Sigmoid colon (tissue), 7 donors: ENCODE measurements at places on chromosomes 6 and 20. TPM values are rescaled to one million over a fixed set of nuclear protein-coding genes. Genes with fewer than 3 reads are reported as not detected.

The PCK1 gene
- total RNA-seq: 0.55 TPM

The CGA gene
- not detected for total RNA-seq

The TMC2 gene
- total RNA-seq: 0.28 TPM

The RNGTT gene
- 13.0 TPM for total RNA-seq

The METTL24 gene
- 38.8 TPM for total RNA-seq

The B3GALT4 gene
- total RNA-seq: 7.2 TPM

The EDN3 gene
- 1.8 TPM for total RNA-seq

The SRMS gene
- not detected for total RNA-seq

The BACH2 gene
- 1.1 TPM for total RNA-seq

The THEMIS gene
- not detected for total RNA-seq

The HLA-G gene
- not detected for total RNA-seq

DNA sequence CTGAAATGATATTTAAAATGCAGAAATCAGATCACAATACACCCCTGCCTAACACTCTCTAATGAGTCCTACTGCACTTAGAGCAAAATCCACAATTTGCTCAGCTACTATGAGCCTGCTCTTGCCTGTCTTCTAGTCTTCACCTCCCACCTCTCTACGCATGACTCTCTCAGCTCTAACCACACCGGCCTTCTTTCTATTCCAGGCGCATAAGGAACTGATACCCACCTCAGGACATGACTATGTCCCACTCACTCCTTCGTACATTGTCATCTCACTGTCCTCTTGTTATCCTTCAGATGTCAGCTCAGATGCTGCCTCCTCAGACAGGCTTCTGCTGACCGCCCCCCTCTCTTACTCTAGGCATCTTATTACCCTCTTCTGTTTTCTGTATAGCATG, 201.0 kb upstream of the FLRT3 start:
- H3K4me3 ChIP-seq: no peak overlapping the region
- H3K36me3 ChIP-seq: no peaks in the 10 kb centered on the region
- no peak overlapping the region for H3K27ac ChIP-seq

GRCh38 chr20:35048739-35049138, 43.9 kb downstream of the TRPC4AP start:
- H3K4me1 ChIP-seq: no peaks in the 10 kb centered on the region
- H3K27ac ChIP-seq: no peak overlapping the region
- peaks cover 20% of the 10 kb centered on the region for H3K36me3 ChIP-seq

DNA sequence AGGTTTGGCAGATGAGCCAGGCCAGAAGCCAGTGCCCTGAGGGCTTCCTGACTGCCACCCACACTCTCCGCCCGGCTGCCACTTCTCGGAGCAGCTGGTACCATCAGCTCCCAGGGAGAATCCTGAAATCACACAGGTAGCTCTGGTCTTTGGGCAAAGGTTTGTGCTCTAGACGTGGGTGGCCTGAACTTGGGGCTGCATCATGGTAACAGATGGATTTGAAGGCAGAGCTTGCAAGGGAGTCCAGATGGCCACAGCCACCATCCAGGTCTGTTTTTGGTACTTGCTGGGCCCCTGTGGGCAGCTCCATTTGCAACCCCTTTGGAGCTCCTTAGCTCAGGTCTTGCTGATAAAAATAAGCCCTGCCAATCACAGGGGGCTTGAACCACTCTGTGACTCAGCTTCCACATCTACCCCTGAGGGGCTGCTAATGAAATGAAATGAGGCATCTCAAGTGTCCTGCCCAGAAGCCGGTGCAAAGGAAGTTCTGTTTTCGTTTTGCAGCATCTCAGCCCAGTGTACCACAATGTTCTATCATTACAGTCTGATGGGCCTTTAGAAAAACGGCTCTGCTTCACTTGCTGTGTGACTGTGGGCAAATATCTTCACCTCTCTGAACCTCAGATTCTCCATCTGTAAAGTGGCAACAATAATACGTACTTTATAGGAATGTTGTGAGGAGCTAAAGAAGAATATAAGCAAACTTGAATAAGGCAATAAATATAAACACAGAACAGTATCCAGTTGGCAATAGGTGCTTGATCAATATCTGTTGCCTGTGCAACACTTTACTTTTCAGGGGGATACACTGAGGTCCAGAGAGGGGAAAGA, 25.1 kb upstream of the CDH22 start:
- no peak for DNase-seq
- no peaks in the 10 kb centered on the region for H3K4me1 ChIP-seq
- H3K27me3 ChIP-seq: peaks cover 100% of the 10 kb centered on the region
- no peak overlapping the region for H3K27ac ChIP-seq
- H3K4me3 ChIP-seq: no peak overlapping the region

- no peaks in the 10 kb centered on the region for H3K4me1 ChIP-seq
- H3K27me3 ChIP-seq: no peaks in the 10 kb centered on the region
- DNase-seq: peak; percentile 32
- H3K36me3 ChIP-seq: no peaks in the 10 kb centered on the region
- no peak overlapping the region for H3K4me3 ChIP-seq
- H3K27ac ChIP-seq: no peak overlapping the region
Measured at GRCh38 chr20:1267809-1268374, 1.8 kb downstream of the SNPH start.

GRCh38 chr6:41970436-41970846, 28.8 kb upstream of the CCND3 start:
- no peaks in the 10 kb centered on the region for H3K36me3 ChIP-seq
- no peak overlapping the region for H3K4me3 ChIP-seq
- H3K27ac ChIP-seq: no peak overlapping the region
- DNase-seq: peak; percentile 45
- no peaks in the 10 kb centered on the region for H3K4me1 ChIP-seq
- no peaks in the 10 kb centered on the region for H3K27me3 ChIP-seq

DNA sequence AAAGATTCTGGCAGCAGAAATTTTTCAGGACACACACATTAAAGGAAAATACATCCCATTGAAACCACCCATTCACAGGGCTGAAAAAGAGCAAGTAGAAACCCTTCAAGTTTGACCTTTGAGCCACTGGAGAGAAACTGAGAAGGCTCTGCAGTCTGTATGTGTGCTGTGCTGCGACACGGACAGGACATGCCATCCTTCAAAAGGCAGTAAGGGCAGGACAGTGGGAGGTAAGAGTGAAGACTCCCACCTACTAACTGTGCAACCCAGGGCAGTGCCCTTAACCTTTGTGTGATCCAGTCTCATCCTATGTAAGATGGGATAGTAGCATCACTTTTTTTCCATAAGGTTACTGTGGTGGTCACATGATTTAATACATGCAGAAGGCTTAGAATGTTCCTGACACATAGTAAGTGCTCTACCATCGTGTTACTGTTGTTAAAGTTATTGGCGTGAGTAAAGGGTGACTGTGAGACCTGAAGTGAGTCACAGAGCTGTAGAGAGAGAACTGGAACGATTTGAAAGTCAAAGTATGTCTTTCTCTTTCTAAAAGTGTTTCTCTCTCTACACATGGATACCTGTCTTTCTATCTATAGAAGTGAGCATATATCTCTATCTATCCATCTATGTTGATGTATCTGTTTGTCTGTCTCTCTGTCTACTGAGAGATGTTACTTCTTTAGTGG, 153.7 kb upstream of the OLIG3 start:
- no peaks in the 10 kb centered on the region for H3K27me3 ChIP-seq
- H3K27ac ChIP-seq: no peak overlapping the region
- DNase-seq: no peak
- H3K36me3 ChIP-seq: no peaks in the 10 kb centered on the region

GRCh38 chr20:41617059-41617901, 897 bp downstream of the CHD6 start:
- H3K4me1 ChIP-seq: peaks cover 41% of the 10 kb centered on the region
- peak; percentile 66 for DNase-seq

- DNase-seq: no peak
- no peak overlapping the region for H3K4me3 ChIP-seq
- H3K27ac ChIP-seq: peak overlapping the region; percentile 47
- no peaks in the 10 kb centered on the region for H3K4me1 ChIP-seq
Measured at GRCh38 chr20:2108987-2109386, 7.4 kb downstream of the STK35 start.

DNA sequence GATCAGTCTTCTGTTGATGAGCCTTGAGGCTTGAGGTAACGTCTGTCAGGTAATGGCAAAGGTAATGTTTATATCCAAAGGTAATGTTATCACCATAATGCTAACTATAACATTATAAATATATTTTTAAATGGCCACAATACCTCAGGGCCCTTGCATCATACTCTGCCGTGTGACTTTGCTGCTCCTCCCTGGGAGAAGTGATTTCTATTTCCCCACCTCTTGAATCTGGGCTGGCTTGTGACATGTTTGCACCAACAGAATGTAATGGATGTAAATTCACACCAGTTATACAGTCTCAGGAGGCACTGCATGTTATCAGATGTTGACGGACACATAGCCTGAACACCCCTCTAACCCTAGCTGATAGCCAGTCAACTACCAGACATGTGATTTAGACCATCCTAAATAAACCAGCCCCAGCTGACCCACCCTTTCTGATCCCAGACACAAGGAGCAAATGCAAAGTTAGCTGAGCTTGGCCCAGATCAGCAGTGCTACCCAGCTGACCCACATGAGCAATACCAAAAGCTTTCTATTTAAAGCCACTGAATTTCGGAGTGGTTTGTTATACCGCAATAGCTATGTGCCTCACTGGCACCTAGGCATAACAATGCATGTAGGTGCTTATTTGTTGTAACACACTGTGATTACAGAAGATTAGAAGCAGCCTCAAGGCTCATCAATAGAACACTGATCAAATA, 93.8 kb upstream of the SIRPA start:
- H3K27ac ChIP-seq: no peak overlapping the region
- H3K27me3 ChIP-seq: no peaks in the 10 kb centered on the region
- DNase-seq: no peak
- peaks cover 23% of the 10 kb centered on the region for H3K4me1 ChIP-seq
- no peak overlapping the region for H3K4me3 ChIP-seq

DNA sequence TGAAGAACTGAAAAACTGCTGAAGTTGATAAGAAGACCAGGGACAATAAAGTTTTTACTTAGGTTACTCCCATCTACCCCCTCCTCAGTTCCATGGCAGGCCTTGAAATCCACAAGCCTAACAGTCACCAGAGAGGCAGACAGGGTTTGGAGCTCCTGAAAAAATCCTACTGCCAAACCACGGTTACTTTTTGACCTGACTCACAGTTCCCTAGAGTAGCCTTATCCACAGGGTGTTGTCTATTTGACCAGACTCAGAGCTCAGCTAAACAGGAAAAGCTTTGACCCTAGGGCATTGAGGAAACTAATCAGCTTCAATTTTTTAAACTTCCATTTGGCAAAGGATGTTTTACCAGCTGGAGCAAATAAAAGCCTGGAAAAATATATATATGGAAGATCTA, 257.7 kb upstream of the NT5E start:
- no peak overlapping the region for H3K4me3 ChIP-seq
- H3K36me3 ChIP-seq: no peaks in the 10 kb centered on the region
- H3K27me3 ChIP-seq: no peaks in the 10 kb centered on the region
- no peaks in the 10 kb centered on the region for H3K4me1 ChIP-seq
- no peak overlapping the region for H3K27ac ChIP-seq

DNA sequence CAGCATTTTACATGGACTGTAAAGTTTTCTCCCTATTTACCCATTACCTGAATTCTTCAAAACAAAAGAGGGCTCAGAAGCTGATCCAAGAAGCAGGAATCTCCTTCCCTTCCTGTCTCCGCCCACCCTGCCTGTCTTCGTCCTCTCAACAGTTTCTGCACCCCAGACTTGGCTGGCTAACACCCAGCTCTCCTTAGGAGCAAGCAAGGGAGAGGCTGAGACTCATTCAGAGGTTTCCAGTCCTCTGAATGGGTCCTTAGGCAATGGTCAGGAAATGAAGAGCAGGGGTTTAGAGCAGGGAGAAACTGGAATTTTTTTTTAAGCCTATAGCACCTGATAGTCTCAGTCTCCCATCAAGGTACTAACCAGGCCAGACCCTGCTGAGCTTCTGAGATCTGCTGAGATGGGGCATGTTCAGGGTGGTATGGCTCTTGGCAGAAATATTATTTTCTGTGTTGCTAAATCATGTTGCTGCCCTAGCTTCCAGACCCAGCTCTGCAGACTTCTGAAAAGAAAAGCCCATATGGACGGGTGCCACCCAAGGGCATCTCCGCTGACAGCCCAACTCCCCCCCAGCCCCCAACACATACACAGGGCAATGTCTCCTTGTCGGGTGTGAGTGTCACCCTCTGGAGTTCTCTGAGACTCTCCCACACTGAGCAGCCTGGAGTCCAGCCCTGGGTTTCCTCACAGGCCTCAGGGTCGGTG, 74.6 kb upstream of the CD93 start:
- no peaks in the 10 kb centered on the region for H3K36me3 ChIP-seq
- H3K27me3 ChIP-seq: peaks cover 4% of the 10 kb centered on the region
- peak overlapping the region; percentile 53 for H3K27ac ChIP-seq
- H3K4me3 ChIP-seq: no peak overlapping the region
- no peak for DNase-seq

- no peaks in the 10 kb centered on the region for H3K36me3 ChIP-seq
- no peak overlapping the region for H3K4me3 ChIP-seq
Measured at GRCh38 chr20:38870733-38871559, 55.3 kb upstream of the FAM83D start.

DNA sequence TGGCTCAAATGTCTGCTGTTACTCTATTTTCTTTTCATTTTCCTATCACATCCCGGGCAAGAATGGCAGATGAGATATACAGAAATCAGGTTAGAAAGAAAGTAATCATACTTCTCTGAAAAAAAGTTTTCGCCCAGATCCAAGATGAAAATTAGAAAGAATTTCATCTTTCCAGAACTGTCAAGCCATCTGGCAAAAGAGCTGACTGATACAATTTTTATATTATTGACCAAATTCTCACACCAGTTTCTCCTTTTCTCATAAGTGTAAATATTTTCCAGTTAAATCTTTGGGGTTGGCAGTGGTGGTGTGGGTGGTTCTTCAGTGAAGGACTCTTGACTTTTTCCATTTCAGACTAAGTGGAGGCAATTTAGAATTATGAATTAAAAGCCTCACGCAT, 371.9 kb downstream of the CD83 start:
- DNase-seq: no peak
- no peaks in the 10 kb centered on the region for H3K4me1 ChIP-seq
- H3K36me3 ChIP-seq: no peaks in the 10 kb centered on the region
- H3K27ac ChIP-seq: no peak overlapping the region
- no peaks in the 10 kb centered on the region for H3K27me3 ChIP-seq
- H3K4me3 ChIP-seq: no peak overlapping the region

- H3K4me3 ChIP-seq: no peak overlapping the region
- DNase-seq: no peak
- no peak overlapping the region for H3K27ac ChIP-seq
Measured at GRCh38 chr6:160353950-160354496, 5.8 kb downstream of the SLC22A3 start.

GRCh38 chr6:17169291-17169690, 67.4 kb downstream of the STMND1 start:
- H3K4me3 ChIP-seq: no peak overlapping the region
- DNase-seq: no peak
- no peak overlapping the region for H3K27ac ChIP-seq
- no peaks in the 10 kb centered on the region for H3K27me3 ChIP-seq
